HepG2 (cell line): ENCODE measurements at places on chromosomes 4 and X. TPM values are rescaled to one million over a fixed set of nuclear protein-coding genes. Genes with fewer than 3 reads are reported as not detected.
A peak's percentile ranks its signal among the peaks of the same experiment; 100 is the strongest.

Gene SLC38A5
- 22.3 and 46.1 TPM in 2 replicates for total RNA-seq

Gene NHSL2
- total RNA-seq, result not detected in 2 replicates

Gene GAGE12E
- total RNA-seq, result not detected in 2 replicates

DNA sequence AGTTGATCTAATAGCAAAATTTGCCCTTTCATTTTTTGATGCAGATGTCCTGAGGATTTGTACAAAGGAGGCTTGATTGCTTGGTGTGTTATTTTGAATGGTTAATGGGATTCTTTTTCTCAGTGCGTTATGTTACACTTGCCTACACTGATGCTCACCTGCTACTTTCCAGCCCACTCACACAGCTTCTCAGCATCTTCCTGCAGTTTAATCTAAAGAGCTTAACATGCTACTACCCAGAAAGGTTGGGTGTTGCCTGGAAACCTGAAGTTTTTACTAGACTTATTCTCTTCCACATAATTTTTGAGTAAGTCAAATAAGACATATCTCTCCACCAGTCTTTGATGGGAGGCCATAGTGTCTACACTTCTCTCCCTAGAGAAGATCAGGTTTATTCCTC lies 9.9 kb upstream of the GPR101 start:
- DNase-seq, result no peak

- no peak for DNase-seq
Measured at GRCh38 chrX:24210190-24210589, 60.7 kb downstream of the ZFX start.

GRCh38 chr4:622996-623913 lies 2.1 kb upstream of the PDE6B start:
- no peak for DNase-seq

DNA sequence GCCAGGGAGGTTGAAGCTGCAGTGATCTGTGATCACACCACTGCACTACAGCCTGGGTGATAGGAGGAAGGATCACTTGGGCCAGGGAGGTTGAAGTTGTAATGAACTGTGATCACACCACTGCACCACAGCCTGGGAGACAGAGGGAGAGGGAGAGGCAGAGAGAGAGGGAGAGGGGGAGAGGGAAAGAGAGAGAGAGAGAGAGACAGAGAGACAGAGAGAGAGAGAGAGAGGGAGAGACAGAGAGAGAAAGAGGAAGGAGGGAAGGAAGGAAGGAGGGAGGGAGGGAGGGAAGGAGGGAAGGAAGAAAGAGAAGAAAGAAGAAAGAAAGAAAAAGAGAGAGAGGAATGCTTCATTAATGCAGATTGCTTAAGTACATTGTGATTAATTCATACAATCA lies 15.2 kb upstream of the MAP9 start:
- DNase-seq, result no peak

- no peak for DNase-seq
Measured at GRCh38 chr4:81214144-81214880, 710 bp downstream of the PRKG2 start.

- DNase-seq, result peak; percentile 3
Measured at GRCh38 chrX:18149454-18149853, 71.2 kb downstream of the BEND2 start.
